Lower leg skin (tissue), 4 donors: ENCODE measurements at places on chromosomes 11 and 22.

GRCh38 chr22:36197514-36198146 lies 4.0 kb downstream of the APOL4 start:
- DNase-seq, result peak; percentile 76

GRCh38 chr22:40588726-40589125 lies 47.8 kb downstream of the MRTFA start:
- no peak for DNase-seq

GRCh38 chr11:93646399-93646798 lies 15.1 kb upstream of the CEP295 start:
- no peak for DNase-seq

GRCh38 chr11:68354148-68354872 lies 41.9 kb downstream of the LRP5 start:
- peak; percentile 95 for DNase-seq

- no peak for DNase-seq
Observed at GRCh38 chr11:9150926-9151325, 59.5 kb upstream of the SCUBE2 start.

GRCh38 chr11:72778535-72779494 lies 15.0 kb downstream of the STARD10 start:
- DNase-seq, result no peak
